Activated T-cell treated with anti-CD3 and anti-CD28 coated beads, Interleukin-2, amount 50 U/mL, for 72 hours (primary cell): ENCODE measurements at places on chromosomes 1 and 21.

GRCh38 chr1:43861988-43862735 is 71.4 kb upstream of the ARTN start:
- DNase-seq: no peak

GRCh38 chr21:33824156-33824941 is 91.3 kb downstream of the ATP5PO start:
- DNase-seq: no peak

DNA sequence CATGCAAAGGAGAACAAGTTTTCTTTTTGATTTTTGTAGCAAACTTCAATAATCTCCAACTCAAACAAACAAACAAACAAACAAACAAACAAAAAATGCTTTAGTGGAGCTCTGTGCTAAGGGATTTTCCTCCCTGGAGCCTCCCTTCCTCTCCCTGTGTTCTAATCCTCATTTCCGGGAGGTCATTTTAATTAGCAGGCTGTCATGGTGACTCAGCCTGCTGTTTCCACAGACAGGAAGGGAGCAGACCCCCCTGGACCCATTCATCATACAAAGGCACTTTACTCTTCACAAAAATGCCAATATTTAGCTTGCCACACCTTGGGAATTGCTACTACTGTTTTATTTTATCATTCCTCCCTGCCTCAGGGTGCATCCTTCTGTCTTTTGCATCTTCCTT is 61.0 kb upstream of the SPATA6 start:
- no peak for DNase-seq

- no peak for DNase-seq
Measured at GRCh38 chr1:30012455-30013440, 710.6 kb downstream of the MATN1 start.

GRCh38 chr1:92929461-92929860 is 31.8 kb downstream of the DIPK1A start:
- no peak for DNase-seq

GRCh38 chr21:32197896-32198295 is 81.0 kb downstream of the MIS18A start:
- DNase-seq: no peak

DNA sequence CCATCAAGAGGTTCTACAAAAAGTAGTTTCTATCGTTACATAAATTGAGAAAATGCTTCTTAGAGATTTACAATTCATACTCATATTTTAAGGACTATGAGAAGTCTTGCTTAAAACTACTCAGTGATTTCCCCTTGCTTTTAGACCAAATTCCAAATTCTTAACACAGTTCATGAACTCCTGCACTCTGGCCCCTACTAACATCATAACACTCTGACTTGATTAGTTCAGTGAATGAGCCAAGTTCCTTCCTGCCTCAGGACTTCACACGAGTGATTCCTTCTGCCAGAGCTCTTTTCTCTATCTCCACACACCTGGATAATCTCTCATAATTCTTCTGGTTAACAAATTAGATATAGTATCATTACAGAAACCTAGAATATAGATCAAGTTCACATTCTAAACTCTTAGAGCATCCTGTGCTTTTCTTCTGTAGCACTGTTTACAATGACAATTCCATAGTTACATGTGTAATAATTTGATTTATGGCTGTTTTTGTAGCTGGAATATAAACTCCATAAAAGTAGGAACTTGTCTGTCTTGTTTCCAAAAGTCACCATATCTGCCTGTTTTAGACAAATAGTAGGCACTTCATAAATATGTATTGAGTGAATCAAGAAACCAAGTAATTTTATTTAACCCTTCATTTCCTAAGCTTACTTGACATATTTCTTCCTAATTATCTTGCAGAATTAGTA is 59.9 kb downstream of the NUF2 start:
- DNase-seq: no peak

GRCh38 chr1:224486801-224487583 is 52.4 kb upstream of the WDR26 start:
- DNase-seq: no peak

- no peak for DNase-seq
Measured at GRCh38 chr21:32378956-32379355, 13.9 kb downstream of the URB1 start.
